ENCODE measurements at places on chromosomes 1 and 21.

DNA sequence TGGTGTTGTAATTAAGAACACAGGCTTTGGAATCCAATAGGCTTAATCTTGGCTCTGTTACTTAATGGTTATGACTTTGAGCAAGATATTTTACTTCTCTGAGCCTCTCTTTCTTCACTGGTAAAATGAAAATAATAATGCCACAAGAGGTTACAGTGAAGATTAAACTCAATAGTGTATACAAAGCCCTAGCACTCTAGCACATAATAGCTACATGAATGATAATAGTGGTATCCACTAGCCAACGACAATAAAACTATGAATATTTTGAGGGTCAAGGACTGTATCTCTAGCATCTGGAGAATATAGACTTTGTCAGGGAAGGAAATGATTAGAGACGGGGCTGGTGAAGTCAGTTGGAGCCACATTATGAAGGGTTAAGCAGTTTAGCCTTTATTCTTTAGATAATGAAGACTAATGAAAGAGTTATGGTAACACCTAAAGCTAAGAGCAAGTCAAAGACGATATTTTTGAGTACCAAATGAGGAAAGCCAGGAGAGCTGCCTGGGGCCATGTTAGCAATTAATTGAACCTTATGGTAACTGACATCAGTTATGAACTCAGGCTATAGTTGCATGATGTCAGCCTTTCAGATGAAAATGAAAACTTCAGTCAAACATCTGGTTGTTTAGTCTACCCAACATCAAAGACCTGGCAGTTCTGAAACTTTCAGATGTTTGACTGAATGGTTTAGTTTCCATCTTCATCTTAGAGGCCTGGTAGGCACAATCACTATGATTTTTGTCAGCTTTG lies 32.8 kb upstream of the RNF11 start:
- DNase-seq, result no peak

DNA sequence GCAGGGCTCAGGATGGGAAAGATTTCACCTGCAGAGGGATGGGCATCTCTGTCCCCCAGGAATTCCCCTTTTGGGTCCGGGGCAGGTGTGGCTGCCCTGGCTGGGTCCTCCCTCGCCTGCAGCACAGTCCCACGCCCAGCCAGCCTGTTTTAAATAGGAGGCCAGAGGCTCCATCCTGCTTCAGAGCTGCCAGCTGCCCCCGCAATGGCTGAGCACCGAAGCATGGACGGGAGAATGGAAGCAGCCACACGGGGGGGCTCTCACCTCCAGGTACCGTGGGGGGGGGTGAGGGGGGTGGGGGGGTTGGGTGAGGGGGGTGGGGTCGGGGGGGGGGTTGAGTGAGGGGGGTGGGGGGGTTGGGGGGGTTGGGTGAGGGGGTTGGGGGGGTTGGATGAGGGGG lies 3.6 kb downstream of the SCNN1D start:
- no peak for DNase-seq

- no peak for DNase-seq
These were observed 50.9 kb downstream of the PTPN14 start for GRCh38 chr1:214500340-214501055.

DNA sequence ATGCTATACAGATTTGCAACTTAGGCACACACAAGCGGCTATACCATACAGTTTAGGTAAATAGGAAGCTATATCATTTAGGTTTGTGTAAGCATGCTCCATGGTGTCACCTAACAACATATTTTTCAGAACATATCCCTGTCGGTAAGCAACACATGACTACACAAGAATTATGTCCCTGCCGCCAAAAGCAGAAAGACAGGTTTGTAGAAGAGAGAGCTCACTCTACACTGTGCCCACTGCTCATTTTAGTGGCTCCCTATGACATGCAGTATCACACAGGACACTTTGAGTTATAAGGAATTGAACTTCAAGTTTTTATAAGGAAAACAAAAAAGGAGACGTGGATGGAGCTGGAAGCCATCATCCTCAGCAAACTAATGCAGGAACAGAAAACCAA lies 132.5 kb upstream of the KAZN start:
- DNase-seq, result no peak

GRCh38 chr1:81921851-81922462 lies 121.2 kb downstream of the ADGRL2 start:
- no peak for DNase-seq

GRCh38 chr1:207097871-207098324 lies 6.1 kb upstream of the C4BPA start:
- peak; percentile 12 for DNase-seq

DNA sequence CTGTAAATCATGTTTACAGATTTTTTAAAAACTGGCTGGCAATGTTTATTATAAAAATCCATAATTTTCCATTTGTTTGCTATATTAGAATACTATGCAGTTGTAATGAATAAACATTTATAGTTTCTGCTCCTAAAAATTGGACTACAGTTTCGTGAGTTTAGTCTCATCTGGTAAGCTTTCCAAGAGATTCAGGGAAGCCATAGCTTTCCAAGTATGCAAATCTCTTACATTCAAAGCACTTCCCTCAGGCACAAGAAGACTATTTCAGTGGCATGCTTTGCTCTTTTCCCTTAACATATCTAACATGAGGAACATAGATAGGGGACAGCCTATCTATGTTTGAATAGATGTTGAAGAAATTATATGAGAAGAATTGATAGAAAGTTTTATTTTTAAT lies 77.2 kb downstream of the ADGRL2 start:
- no peak for DNase-seq

DNA sequence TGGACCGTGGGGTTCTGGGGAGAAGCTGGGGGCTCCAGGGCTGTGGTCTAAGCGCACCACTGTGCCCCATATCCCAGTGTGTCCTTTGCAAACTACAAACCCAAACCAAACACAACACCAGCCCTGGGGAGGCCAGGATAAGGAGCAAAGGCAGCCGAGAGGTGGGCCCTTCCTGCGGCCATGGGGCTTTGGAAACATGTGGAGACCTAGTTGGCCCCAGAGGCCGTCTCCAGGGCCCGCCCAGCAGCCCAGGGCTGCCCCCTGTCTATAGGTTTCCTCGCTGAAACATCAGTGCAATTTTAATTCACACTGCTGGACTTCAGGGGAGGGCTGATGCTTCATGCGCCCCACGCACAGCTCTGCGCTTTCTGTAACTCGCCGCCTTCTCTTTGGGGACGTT lies 61.3 kb downstream of the PRDM16 start:
- no peak for DNase-seq

GRCh38 chr1:236670060-236670459 lies 16.2 kb upstream of the ACTN2 start:
- no peak for DNase-seq

DNA sequence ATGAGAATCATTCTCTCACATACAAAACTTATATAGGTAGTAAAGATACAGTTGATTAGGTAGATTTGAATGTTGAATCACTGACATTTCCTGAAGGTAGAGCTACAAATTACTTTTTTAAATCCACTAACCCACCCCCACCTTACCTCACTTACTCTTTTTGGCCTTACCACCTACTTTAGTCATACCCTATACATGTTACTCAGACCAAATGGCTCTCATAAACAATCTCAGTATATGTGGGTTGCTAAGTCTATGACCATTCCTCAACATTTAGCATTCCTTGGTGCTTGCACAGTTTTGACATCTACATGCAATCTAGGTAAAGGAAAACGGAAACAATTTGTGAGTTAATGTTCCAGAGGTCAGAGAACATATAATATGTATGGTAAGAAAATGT lies 26.3 kb downstream of the SYDE2 start:
- DNase-seq, result no peak

- no peak for DNase-seq
These were observed 595.1 kb upstream of the ZP4 start for GRCh38 chr1:238485912-238486209.

- DNase-seq, result no peak
These were observed 1.3 kb upstream of the ENAH start for GRCh38 chr1:225654277-225654597.

GRCh38 chr1:197781968-197782721 lies 6.9 kb upstream of the DENND1B start:
- no peak for DNase-seq

DNA sequence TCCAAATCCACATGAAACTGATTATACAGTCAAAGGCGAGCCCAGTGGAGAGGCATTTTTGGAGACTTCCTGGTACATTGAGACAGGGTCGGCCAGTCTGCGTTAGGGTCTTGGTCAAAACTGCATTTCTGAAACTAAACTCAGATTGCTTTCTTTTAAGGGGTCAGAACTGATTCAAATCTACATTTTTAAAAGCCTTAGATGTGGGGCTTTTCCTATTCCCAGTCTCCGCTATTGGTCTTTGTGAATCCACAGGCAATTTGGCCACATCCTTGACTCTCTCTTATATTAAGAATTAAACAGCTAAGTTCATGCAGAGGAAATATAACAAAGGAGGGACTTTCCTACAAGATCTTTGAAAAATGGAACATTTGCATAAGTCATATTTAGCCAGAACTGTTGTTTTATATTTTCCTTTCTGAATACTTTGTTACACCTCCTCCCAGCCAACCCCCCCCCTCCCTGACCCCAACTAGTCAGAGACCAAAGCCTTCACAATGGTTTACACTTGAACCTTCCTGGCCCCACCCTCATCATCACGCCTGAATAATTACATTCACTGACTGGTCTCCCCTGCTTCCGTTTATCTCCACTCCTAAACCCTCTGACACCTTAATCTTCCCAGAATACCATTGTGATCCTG lies 30.9 kb downstream of the SELL start:
- DNase-seq, result no peak

DNA sequence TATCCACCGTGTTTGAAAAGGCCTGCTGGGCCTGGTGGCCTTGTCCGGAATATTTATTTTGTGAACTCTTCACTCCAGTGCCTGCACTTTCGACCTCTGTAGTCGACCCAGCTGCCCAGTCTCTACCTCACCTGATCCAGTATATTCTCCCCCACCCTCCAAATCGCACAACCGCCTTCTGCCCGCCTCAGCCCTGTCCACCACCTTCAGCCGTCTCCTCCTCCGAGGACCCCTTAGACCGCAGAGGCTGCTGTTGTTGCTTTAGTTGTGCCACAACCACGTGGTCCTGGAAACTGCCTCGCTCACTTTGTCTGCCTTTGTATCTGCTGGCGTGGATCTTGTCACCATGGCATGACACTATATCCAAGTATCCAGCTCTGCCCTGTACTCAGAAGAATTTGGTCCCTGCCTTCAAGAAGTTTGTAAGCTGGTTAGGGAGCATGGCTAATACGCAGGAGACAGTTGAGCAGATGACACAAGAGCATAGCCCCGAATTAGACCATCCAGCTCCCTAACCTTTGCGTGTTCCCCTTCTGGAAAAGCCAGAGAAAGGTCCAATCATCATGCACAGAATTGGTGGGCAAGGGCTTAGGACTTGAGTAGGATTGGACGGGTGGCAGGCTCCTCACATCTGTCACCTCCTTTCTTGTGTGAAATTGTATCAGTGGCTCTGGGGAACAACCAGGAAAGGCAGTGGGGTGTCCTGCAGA lies 1.5 kb downstream of the PHGDH start:
- DNase-seq, result no peak

- DNase-seq, result no peak
These were observed 13.6 kb downstream of the STYXL2 start for GRCh38 chr1:167107456-167107855.

DNA sequence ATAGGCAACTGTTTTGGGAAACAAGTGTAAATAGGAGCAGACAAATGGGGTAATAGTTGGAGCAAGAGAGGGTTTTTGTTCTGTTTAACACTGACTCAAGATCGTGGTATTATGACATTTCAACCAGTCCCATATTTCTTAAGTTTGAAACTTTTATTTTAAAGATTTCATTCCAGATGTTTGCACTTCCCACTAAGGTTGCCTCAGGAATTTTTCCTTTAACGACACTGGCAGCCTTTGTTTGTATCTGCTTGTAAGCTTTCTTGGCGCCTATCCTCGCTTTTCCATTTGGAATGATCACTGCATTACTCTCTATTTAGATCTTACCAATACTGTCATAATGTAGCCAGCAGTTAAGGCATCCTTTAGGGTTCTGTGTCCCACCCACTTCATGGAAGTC lies 67.7 kb downstream of the ALG6 start:
- DNase-seq, result no peak

- no peak for DNase-seq
These were observed 37.4 kb upstream of the ERRFI1 start for GRCh38 chr1:8063298-8064036.

DNA sequence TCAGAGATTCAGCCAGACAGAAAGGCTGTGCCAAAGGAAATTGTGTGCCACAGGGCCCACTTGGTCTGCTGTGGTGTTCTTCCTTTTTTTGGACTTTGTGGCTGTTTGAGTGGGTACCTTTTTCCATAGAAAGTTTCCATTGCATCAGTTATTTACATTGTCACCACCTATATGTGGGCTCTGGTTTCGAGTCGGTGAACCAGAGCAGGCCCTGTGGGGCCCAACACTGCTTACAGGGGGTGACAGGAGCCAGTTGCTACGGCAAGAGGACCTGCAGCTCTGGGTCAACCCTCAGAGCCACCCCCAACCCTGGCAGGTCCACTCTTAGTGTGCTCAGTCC lies 157.0 kb upstream of the EDN2 start:
- no peak for DNase-seq

GRCh38 chr1:99177465-99177864 lies 86.8 kb upstream of the PLPPR4 start:
- DNase-seq, result no peak

DNA sequence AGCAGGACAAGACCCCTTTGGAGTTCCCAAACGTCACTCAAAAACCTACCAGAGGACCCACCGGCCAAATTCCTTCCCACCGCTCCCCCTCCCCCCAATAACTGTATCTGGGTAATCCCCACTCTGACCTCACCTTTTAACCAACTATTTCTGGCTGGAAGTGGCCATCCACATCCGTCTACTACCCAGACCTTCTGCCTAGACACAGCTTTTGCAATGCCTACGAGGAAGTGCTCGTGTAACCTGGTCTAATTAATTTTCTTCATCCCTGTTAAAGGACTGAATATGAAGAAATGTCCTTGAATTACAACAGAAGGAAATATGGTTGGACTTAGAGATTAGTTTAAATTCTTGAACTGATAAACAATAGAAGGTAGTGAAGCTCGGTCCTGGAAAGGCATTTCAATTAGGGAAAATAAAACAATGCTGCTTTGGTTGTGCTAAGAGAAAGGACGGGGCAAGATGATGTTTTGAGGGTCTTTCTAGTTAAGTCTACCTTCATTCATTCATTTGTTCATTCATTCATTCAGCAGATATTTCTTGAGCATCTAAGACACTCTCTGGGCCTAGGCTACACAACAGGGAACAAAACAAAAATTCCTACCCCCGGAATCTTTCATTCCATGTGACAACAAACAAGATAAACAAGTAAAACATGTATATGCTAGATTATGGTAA lies 18.8 kb downstream of the AVPR1B start:
- no peak for DNase-seq
